Hypothalamus (tissue), 51 donors: ENCODE measurements at places on chromosomes 6 and 20.
A peak's percentile ranks its signal among the peaks of the same experiment; 100 is the strongest.

DNA sequence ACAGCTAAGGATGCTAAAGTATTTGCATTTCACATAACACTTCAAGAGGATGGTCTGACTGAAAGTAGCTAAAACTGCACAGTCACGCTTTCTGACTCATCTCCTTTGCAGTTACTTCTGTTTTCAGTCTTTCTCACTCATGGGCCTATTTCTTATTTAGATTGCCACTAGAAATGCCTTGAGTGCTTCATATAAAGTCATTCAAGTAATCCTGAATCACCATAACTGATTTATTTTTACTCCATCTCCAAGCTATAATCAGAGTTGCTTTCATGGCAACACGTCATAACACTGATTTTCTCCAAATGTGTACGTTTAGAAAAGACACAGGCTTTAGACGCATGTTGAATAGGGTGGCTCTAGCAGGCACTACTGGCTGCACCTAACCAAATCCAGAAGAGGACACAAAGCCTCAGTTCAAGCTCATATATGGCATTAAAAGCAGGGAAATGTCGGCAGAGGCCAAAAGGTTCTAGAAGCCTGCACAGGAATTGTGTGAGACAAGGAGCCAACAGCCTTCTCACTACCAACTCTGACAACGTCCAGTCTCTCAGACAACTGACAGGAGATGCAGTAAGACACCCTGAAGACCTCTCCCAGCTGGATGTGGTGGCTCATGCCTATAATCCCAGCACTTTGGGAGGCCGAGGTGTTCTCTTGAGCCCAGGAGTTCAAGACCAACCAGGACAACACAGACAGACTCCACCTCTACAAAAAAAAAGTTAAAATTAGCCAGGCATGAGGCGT is 64.1 kb upstream of the BEND6 start:
- DNase-seq = peak; percentile 8

DNA sequence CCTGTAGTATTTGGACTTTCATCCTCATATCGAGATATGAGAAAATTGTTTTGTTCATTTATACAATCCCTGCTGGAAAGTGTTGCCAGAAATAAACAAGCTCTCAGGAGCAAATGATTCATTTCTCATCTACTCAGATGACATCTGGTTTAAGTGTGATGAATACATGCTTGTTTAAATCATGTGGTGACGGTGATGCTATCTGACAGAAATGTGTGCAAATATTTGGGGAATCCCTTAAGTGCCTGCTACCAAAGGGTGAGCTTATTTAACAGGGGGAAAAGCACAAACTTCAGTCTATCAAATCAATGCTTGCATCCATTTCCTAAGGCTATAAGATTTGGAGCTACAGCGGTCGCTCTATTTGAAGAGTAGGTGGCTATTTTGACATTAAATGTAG is 368.3 kb upstream of the SASH1 start:
- no peak for DNase-seq

DNA sequence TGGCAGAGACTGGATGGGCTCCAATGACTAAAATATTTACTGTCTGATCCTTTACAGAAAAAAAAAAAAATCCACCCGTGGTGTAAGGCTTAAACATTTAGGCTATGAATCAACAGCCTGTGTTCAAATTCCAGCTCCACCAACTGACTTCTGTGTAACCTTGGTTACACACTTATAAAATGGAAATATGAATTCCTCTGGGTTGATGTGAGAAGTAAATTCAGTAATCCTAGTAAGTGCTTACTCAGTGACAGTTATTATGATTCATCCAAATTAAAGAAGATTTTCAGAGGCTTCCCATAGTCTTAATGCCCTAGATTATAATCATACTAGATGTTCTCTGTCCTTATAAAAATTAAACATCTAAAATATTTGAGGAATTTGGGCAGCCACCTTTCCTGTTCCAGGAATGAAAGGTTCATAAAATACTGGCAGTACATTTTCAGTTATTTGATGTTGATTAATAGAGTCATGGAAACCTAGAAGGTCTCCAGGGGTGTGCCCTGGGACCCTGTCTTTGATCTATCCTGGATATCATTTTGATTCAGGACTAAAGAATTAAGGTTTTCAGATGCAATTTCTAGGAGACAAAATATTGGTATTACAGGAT is 180.3 kb upstream of the ZNF217 start:
- no peak for DNase-seq

- no peak for DNase-seq
These were observed 87.7 kb downstream of the CDH22 start for GRCh38 chr20:46220455-46221207.

DNA sequence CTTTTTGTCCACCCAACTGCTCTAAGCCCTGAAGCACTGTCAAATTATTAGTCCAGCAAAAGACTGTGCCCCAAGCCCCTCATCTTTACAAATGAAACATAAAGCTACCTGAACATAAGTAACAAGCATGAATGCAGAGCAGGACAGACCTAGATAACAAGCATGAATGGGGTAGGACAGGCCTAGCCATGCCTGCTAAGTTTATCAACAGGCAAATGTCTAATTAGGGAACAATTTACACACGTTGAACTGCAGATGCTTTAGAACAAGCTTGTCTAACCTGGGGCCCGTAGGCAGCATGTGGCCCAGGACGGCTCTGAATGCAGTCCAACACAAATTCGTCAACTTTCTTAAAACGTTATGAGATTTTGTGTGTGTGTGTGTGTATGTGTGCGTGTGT is 13.6 kb downstream of the FBXO30 start:
- DNase-seq = no peak

- no peak for DNase-seq
These were observed 92.4 kb upstream of the CD83 start for GRCh38 chr6:14025160-14025559.

GRCh38 chr20:37418591-37419109 is 72.7 kb downstream of the SRC start:
- no peak for DNase-seq

DNA sequence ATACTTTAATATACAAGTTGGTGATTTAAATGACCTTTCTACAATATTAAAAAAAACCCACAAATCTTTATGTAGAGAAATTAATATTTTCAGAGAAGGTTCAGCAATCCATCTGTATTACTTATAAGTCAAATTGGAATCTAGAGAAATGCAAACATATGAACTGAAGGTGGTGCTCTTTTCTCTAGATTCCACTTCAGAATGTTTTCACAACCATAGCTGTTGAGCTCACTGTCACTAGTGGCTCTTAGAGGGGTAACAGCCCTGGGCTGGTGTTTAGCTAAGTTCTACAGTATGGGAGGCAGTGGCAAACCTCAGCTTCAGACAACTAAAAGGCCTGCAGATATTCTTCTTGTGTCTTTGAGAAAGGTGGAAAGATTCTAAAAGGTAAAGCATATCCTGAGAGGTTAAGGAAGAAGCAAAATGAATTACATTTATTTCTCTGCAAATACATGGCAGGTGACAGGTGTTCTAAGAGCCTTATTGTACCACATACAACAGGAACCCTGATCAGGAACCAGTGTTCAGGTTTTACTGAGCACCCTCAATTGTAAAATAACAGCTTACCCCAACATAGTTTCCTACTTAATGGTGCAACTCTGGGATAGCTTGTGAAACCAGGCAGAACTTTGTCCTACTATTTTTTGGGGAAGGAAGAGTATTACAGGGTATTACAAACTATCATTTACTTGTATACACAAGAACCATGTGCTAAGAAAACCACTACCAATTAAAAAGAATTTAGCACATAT is 56.6 kb upstream of the SAMHD1 start:
- no peak for DNase-seq

- no peak for DNase-seq
These were observed 26.5 kb upstream of the ZBTB22 start for GRCh38 chr6:33343953-33344611.

DNA sequence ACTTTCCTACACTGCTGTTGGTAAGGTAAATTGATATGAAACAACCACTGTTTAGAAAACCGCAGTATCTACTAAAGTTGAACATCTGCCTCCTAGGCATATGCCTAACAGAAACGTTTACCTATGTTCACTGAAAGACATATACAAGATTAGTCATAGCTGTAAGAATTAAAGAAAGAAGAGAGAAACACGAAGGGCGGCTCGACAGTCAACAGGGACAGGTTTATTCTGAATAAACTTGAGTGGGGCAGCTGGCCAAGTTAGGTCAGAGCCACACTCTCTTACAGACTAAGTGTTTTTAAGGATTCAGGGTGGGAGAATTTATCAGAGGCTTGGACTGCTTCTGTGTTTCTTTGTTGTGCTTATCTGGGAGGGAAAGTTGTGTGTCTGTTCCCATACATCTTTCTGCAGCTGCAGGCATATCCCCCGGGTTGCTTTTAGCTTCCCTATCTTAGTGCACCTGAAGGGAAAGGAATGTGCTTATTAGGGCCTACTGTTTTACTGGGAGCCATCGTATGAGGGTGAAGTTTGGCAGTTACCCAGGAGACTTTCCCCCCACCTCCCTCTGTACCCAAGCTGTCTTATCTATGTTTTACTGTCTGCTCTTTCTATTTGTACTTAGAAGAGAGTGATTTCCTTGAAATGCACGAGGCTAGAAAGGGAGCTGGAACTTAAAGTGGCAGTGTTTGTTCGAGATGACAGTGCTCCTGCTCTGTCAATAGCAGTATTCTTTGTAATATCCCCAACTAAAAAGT is 20.4 kb downstream of the PROCR start:
- DNase-seq = no peak

- DNase-seq = no peak
These were observed 54.8 kb upstream of the SGK1 start for GRCh38 chr6:134372603-134373281.

DNA sequence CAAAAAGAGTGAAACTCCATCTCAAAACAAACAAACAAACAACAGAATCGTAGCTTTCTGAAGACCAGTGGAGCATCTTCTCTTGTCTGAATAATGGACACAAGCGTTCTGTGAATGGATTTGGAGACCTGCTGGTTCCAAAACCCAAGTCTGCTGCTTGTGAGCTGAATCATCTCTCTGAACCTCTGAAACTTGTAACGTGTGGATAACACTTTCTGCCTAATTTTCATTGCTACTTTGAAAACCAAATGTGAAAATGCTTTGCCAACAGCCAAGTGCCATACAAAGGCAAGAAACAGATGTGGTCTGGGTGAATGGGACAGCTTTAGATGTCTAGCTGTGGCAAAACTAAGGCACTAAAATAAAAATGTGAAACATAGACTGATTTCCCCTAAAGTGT is 44.3 kb downstream of the PHACTR1 start:
- DNase-seq = no peak

GRCh38 chr20:24836041-24836533 is 113.0 kb upstream of the CST7 start:
- no peak for DNase-seq

DNA sequence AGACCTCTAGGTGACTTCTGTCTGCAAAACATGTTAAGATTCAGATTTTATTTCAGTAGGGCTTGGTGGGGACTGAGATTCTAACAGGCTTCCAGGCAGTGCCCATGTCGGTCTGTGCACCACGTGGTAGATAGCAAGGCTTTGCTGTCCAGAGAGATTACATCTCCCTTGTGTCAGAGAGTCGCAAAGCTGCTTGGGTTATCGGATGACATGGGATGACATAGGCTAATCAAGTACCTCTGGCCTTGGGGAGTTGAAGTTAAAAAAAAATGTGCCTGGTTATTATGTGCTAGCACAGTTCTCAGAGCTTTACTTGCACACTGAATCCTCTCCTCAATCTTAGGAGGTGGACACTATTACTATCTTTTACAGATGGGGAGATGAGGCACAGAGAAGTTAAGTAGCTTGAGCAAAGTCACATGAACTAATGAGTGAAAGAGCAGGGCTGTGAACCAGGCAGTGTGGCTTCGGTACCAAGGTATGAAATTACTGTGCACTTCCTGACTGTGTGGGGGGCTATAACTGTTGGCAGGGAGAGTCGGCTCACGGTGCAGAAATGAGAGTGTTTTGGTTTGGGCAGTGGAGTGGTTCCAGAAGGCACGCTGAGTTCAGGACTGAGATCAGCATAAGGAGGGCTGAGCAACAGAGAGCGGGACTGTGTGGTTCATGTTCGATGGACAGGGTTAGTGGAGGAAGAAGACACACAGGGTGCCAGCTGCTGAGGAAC is 41.1 kb downstream of the FARS2 start:
- no peak for DNase-seq

DNA sequence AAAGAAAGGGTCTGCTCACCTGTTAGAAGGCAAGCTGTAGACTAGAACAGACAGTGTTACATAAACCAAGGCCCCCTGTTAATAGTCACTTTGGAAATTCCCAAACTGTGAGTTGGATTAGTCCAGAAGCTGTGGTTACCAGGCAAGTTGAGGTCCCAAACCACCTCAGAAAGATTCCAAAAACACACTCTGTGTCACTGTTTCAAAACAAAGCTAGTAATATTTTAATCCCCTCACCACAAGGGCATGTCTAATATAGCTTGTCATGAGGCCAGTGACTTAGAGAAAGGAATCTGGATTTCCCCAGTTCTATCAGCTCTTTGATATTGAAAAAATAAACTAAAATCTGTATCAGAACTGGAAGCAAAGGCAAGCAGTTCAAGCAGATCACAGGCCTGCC is 244.6 kb downstream of the HAO1 start:
- no peak for DNase-seq

DNA sequence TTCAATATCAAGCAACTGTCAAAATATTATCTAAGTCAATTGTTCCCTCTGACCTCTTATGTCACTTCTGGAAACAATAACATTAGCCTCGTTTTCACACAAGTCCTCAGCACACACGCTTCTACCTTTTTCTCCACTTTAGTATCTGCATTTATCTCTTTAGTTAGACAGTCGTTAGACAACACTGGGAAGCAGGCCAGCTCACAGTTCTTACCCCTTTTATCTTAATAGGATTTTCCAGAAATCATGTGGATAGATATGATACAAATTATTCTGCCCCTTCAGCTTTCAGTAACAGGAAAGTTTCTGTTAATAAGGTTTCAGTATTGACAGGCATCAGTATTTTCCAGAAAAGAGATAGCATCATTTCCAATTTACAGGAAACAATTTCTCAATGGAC is 25.9 kb upstream of the HAO1 start:
- no peak for DNase-seq

DNA sequence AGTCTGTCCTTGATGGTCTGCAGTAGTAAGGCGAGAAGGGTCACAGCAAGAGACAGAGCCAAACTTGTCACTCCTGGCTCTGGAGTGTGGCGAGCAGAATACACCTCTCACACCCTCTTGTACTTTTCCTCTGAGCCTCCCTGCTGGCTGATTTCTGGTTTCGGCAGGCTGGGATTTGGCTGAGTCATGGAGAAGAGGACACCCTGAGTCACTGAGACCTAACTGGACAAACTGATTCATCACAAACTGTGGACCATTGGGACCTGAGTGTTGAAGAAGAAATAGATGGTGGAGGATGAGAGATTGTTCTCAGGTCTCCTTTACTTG is 101.7 kb downstream of the F13A1 start:
- no peak for DNase-seq

- DNase-seq = no peak
These were observed 111.0 kb upstream of the RALGAPA2 start for GRCh38 chr20:20823476-20823881.

DNA sequence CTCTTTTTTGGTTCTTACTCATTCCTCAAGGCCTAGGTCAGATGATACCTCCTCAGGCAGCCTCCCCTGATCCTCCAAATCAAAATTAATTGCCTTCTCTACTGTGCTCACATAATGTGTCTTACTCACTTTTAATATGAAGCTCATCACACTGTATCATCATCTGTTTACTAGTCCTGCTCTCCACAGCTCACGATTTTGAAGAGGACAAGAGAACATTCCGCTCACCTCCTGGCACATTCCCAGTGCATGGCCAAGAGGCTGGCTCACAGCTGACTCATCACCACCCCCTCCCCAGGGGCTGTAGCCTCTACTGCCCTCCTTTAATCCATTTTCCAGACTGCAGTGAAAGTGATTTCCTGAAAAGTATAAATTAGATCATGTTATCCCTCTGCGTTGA is 133.1 kb downstream of the ALDH8A1 start:
- DNase-seq = no peak

- DNase-seq = no peak
These were observed 114.7 kb upstream of the BACH2 start for GRCh38 chr6:90411292-90411781.
